ENCODE measurements at places on chromosomes 7 and 10.

DNA sequence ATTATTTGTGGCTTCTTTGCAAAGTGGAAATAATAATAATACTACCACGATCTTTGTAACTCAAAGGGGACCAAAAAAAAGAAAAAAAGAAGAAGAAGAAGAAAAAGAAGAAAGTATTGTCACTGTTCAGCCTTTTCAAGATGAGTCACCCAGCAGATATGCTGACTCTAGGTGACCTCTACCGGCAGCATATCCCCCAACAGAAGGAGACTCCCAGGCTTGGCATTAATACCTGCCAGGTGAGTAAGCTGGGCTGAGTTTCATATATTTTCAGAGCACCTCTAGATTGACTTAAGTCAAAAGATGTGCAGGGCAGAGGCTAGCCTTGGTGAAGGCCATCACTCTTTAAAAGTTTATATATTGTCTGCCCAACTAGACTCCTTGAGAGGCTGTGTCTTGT lies 30.4 kb upstream of the GPR26 start:
- no peaks in the 10 kb centered on the region for H3K4me1 ChIP-seq
- no peak for DNase-seq
- H3K27me3 ChIP-seq, result no peaks in the 10 kb centered on the region
- no peak overlapping the region for H3K27ac ChIP-seq
- no peaks in the 10 kb centered on the region for H3K36me3 ChIP-seq
- no peak overlapping the region for H3K4me3 ChIP-seq

DNA sequence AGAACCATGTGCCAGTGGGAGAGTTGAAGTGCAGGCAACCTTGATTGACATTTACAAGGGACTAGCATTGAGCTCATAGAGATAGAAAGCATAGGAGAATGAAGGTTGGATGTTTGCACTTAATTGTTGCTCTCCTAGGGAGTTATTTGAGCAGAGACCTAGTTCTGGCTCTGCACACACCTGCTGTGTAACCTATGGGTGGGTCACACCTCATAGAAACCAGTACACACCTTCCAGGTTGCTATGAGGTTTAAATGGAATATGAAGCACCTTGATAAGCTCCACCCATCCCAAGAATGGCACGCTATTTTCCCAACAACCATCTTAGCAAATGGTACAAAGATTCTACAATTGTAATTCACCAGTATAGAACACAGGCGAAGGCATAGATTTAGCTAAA lies 86.2 kb upstream of the AOAH start:
- peaks cover 14% of the 10 kb centered on the region for H3K4me1 ChIP-seq
- no peak overlapping the region for H3K27ac ChIP-seq
- DNase-seq, result no peak
- H3K36me3 ChIP-seq, result no peaks in the 10 kb centered on the region
- no peaks in the 10 kb centered on the region for H3K27me3 ChIP-seq
- no peak overlapping the region for H3K4me3 ChIP-seq

- no peaks in the 10 kb centered on the region for H3K36me3 ChIP-seq
- H3K27me3 ChIP-seq, result no peaks in the 10 kb centered on the region
- no peak for DNase-seq
- no peak overlapping the region for H3K27ac ChIP-seq
- no peak overlapping the region for H3K4me3 ChIP-seq
These were observed 168.3 kb downstream of the CHRM2 start for GRCh38 chr7:137036768-137037167.

GRCh38 chr7:135509589-135509838 lies 388 bp downstream of the CNOT4 start:
- peaks cover 2% of the 10 kb centered on the region for H3K36me3 ChIP-seq
- H3K27ac ChIP-seq, result peak overlapping the region; percentile 95
- H3K4me1 ChIP-seq, result peaks cover 12% of the 10 kb centered on the region
- H3K4me3 ChIP-seq, result peak overlapping the region; percentile 88
- DNase-seq, result no peak

GRCh38 chr10:31757386-31757791 lies 171.2 kb downstream of the ARHGAP12 start:
- no peaks in the 10 kb centered on the region for H3K36me3 ChIP-seq
- peak; percentile 42 for DNase-seq
- H3K4me1 ChIP-seq, result peaks cover 14% of the 10 kb centered on the region
- no peak overlapping the region for H3K4me3 ChIP-seq

- no peaks in the 10 kb centered on the region for H3K36me3 ChIP-seq
- no peak overlapping the region for H3K27ac ChIP-seq
- peaks cover 6% of the 10 kb centered on the region for H3K4me1 ChIP-seq
- peaks cover 12% of the 10 kb centered on the region for H3K27me3 ChIP-seq
These were observed 1.3 kb downstream of the CNNM1 start for GRCh38 chr10:99330347-99330924.

- no peak overlapping the region for H3K4me3 ChIP-seq
- H3K27ac ChIP-seq, result no peak overlapping the region
- no peaks in the 10 kb centered on the region for H3K4me1 ChIP-seq
- no peaks in the 10 kb centered on the region for H3K36me3 ChIP-seq
- no peaks in the 10 kb centered on the region for H3K27me3 ChIP-seq
These were observed 196.1 kb downstream of the GRID1 start for GRCh38 chr10:86170255-86171108.

DNA sequence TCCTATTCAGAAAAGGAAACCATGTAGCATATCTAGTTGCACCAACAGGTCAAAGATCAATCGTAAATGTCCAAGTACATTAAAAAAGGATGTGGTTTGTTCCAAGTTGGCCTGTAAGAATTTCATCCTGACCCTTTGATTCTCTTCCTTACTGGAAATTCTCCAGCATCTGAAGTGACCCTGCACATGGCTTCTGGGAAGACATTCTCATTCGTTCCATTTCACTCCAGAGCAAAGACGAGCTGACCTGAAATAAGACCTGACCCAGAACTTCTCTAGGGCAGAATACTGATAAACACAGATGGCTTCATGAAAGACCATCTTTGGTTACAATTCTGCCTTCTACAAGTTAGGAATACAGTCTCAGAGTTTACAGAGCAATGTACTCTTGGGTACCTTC lies 39.8 kb downstream of the ASB4 start:
- peaks cover 3% of the 10 kb centered on the region for H3K27me3 ChIP-seq
- no peak for DNase-seq

- no peak overlapping the region for H3K27ac ChIP-seq
- no peak for DNase-seq
- H3K4me1 ChIP-seq, result no peaks in the 10 kb centered on the region
These were observed 35.0 kb downstream of the LAMB4 start for GRCh38 chr7:108094933-108095710.

DNA sequence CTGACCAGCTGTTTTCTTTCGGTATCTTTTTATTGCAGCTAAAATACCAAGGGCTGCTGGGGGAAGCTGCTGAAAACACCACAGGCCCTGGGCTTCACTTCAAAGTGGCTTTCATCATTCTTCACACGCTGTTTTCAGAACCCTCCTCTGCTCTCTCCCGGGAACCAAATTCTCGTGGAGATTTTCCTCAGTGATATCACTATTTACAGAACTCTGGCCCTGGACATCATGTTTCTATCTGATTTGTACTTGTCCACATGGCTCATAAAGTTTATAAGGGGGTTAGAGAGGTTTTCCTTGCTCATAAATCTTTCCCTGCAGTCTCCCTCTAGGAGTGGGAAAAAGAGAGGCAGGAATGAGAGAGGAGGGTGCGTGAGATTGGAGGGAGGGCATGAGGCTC lies 177.4 kb upstream of the NPVF start:
- no peak overlapping the region for H3K4me3 ChIP-seq
- DNase-seq, result no peak
- H3K4me1 ChIP-seq, result no peaks in the 10 kb centered on the region
- no peaks in the 10 kb centered on the region for H3K27me3 ChIP-seq
- H3K27ac ChIP-seq, result no peak overlapping the region
- no peaks in the 10 kb centered on the region for H3K36me3 ChIP-seq

DNA sequence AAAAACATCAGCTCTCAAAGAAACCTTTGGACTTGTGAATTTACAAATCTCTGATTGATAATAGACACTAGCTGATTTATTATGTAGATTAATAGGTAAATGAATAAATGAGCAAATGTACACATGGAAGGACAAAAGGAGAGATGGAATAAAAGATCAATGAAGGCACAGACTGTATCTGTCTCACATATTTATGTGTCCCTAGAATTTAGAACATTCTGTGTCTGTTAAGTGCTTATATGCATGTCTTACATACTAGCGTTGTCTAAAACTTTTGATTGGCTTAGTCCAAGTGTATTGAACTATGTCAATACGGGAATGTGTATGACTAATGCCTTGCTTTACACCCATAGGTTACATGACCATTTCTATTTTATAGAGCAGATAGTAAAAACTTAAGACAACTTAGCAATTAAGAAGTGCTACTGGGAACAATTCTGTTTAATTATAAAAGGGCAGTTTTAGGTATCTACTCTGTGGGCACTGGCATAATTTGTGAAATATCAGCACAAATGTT lies 140.3 kb downstream of the PLXDC2 start:
- no peaks in the 10 kb centered on the region for H3K27me3 ChIP-seq
- no peaks in the 10 kb centered on the region for H3K36me3 ChIP-seq
- no peak overlapping the region for H3K27ac ChIP-seq
